ENCODE measurements at places on chromosomes 13 and 19.

- DNase-seq, result no peak
Observed at GRCh38 chr13:27389891-27390290, 34.5 kb upstream of the GTF3A start.

DNA sequence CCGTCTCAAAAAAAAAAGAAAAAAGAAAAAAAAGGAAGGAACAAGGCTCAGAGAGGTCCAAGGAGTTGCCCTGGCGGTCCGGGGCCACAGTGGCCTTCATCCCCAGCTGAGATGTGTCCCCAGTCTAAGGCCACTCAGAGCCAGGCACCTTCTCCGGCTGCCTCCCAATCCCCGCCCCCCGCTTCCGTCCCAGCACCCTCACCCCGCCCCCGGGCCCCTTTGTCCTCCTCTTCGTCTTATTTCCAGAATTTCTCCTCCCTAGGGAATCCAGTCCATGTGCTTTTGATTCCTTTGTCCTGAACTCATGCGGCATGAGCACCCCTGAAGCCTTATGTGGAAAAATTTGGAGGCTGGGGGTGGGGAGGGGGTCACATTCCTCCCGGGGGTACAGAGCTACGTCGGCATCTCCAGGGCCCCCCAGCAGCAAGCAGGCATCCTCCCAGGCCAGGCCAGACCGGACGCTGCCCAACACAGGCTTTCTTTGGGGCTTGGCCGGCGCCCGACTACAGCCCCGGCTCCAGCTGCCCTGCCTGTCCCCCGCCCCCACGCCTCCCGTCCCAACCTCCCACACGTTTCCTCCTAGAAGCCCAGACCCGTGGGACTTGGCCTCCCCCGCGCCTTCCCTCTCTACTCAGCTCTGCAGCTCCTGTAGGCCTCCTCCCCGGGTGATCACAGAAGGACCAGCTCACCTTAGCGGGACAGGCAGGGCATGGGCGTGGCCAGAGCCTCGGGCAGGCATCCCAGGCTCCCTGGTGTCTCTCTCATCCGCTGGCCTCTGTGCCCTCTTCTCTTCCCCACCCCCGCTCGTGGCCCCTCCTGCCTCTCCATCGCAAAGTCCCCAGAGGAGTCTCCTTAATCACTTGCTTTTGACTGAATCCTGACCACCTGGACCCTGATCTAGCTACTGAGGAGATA, 17.8 kb upstream of the ADGRE5 start:
- DNase-seq, result peak; percentile 53

- no peak for DNase-seq
Observed at GRCh38 chr13:30600496-30600895, 17.2 kb upstream of the USPL1 start.

GRCh38 chr19:28864577-28865042, 348.3 kb downstream of the UQCRFS1 start:
- DNase-seq, result no peak

DNA sequence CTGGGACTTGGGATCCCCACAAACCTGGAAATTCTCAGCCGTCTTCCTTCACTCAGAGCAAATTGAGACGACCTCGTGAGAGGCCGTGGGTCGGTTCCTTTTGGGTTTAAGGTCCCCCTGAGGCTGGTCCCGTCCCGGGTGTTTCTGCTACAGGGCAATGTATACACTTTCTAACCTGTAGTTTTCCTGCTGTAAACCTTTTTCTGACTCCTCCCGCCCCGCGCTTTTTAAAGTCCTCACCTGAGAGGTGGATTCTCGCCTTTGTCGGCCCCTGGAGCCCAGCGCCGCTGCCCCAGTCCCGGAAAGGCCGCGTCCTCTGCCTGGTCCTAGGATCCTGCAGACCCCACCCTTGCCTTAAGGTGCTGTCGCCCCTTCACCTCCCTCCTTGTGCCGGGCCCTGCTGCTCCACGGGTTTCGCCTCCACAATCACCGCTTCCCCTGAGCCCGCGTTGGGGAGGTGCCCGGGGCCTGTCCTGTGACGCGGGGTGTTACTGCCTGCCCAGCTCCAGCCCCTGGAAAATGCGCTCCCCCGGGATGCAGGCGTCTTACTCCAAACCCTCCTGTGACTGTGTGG, 391 bp downstream of the ZNF761 start:
- DNase-seq, result peak; percentile 16

DNA sequence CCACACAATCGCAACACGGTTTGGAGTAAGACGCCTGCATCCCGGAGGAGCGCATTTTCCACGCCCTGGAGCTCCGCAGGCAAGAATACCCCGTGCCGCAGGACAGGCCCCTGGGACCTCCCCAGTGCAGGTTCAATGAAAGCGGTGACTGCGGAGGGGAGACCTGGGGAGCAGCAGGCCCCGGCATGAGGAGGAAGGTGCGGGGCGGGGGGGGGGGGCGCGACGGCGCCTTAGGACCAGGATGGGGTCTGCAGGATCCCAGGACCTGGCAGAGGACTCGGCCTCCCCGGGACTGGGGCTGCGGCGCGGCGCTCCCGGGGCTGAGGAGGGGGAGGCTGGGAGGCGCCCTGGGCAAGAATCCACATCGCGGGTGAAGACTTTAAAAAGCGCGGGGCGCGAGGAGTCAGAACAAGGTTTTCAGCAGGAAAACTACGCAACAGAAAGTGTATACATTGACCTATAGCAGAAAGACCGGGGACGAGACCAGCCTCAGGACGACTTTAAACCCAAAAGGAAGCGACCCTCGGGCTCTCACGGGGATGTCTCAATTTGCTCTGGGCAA, 432 bp downstream of the ZNF611 start:
- DNase-seq, result peak; percentile 4

GRCh38 chr13:98913741-98914140, 64.1 kb downstream of the DOCK9 start:
- no peak for DNase-seq

DNA sequence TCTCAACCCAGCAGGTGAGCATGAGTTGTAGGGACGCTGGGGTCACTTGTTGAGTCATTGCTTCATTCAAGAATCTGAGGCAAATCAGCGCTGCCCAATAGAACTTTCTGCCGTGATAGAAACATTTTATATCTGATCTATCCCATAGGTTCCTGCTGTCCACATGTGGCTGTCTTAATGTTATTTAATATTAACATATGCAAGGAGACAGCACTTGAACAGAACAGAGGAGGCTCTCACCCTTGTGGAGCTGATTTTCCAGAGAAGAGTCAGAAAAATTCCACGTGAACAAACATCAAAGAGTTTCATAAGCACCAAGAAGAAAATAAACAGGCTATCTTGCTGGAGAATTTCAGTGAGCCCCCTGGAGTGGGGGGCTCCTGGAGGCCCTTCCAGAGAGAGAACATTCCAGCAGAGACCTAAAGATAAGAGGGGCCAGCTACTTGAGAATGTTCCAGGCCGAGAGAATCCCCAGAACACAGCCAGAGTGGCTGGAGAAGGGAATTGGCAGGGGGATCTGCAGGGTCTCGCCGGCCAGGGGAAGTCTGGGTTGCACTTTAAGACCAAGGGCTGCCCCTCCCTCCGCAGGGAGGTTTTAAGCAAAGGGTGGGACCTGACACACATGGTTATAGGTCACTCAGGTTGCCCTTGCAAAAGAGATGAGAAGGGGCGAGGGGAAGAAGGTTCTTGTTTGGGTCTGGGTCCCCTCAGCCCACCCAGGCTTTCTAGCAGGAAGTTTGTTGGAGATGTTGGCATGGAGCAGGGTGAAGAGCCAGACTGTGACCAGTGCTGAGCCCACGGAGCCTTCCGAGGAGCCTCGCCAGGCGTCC, 135.7 kb downstream of the CRYL1 start:
- no peak for DNase-seq

GRCh38 chr19:11324079-11324661, 15.3 kb downstream of the RAB3D start:
- no peak for DNase-seq

GRCh38 chr19:3987619-3988371, 2.5 kb upstream of the EEF2 start:
- peak; percentile 87 for DNase-seq

- no peak for DNase-seq
Observed at GRCh38 chr13:21012211-21012610, 49.2 kb downstream of the LATS2 start.

GRCh38 chr19:19031891-19032290, 1.4 kb downstream of the SUGP2 start:
- DNase-seq, result no peak

- no peak for DNase-seq
Observed at GRCh38 chr13:48281556-48281955, 22.0 kb upstream of the RB1 start.

DNA sequence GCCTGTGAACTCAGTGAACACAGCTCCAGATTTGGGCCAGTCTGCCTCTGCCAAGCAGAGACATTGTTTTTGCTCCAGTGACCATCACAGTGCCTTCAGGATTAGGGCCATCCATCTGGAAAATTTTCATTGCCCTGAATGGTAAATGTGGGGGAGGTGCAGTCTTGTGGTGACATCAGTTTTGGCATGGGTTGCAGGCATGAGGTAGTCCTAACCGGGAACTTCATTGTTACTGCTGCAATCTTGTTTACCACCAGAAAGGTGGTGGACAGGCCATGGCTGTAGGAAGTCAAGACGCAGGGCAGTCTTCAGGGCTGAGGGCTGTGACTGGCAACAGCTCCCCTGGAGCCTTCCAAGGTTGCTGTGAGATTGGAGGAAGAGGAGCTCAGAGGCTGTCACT, 55.2 kb downstream of the SPATA13 start:
- no peak for DNase-seq

- DNase-seq, result peak; percentile 39
Observed at GRCh38 chr13:20702915-20703779, at the start of gene IL17D. IL17D (plus strand) TSS chr13:20703699; CDS start chr13:20704002, 303 bp downstream.

DNA sequence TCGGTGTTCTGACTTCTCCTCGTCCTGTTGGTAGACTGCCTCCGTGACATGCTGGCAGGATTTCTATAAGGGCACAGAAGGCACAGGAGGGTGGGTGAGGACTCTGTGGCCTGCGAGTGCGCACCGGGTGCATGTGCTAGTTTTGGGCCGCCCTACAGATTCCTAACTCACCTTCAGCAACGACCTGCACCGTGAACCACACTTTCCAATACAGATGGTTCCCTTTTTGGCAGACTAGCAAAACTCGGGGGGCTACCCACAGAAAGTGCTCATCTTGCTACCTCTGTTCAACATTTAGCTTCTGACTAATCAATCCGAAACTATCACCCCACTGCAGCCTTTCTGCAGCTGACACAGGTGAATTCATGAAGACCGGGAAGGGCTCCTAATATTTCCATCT, 14.1 kb upstream of the AMER2 start:
- DNase-seq, result no peak

DNA sequence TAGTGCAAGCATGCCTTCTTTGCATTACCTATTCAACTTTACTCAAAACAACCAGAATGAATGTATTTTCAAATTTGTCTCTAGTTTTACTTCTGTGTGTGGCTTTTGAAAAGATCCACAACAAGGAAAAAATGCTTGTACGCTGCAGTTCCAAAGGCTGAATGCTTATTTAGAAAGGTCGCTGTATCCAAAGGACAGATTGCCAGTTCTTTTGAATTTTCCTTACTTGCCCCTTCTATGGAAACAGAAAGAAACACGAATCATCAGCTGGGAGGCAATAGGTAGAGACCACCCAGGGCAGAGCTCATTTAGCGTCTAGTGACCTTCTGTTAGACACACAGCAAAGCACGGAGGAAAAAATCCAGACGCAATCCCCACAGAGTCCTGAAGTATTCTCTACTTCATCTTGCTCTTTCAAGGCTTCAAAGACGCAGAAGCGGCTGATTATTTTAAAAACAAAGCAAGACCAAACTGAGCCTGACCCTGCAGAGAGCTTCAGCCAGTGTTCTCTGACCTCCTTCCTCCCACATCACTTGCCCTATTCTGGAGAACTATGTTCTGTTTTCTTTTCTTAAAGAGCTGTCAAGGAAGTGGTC, 674.6 kb upstream of the SGCG start:
- no peak for DNase-seq

GRCh38 chr19:18412610-18413239, 6.5 kb upstream of the SSBP4 start:
- no peak for DNase-seq

DNA sequence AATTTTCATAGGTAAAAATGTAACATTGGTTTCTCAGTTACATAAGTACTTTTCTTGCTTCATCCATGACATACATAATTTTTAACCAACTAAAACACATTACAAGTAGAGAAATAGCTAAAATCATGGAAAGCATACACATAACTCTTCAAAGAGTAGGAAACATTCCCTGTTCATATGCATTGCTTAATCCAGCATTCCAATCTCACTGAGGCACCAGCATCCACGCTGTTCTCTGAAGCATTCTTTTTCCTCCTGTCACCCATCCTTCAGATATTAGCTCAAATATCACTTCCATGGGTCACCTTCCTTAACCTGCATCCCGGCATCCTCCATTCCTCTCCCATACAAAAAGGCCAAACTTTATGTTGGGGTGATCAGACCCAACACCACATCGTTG, 79.1 kb downstream of the ZNF254 start:
- DNase-seq, result no peak

- DNase-seq, result no peak
Observed at GRCh38 chr13:76643596-76643995, 242.6 kb downstream of the KCTD12 start.

DNA sequence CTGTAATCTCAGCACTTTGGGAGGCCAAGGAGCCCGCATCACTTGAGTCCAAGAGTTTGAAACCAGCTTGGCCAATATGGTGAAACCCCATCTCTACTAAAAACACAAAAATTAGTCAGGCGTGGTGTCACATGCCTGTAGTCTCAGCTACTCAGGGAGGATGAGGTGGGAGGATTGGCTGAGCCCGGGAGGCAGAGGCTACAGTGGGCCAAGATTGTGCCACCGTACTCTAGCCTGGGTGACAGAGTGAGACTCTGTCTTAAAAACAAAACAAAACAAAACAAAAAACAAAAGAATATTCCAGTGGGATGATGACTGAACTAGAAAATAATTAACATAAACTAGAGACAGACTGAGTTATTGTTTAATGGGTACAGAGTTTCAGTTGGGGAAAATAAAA, 81.7 kb upstream of the ABCC4 start:
- DNase-seq, result no peak

DNA sequence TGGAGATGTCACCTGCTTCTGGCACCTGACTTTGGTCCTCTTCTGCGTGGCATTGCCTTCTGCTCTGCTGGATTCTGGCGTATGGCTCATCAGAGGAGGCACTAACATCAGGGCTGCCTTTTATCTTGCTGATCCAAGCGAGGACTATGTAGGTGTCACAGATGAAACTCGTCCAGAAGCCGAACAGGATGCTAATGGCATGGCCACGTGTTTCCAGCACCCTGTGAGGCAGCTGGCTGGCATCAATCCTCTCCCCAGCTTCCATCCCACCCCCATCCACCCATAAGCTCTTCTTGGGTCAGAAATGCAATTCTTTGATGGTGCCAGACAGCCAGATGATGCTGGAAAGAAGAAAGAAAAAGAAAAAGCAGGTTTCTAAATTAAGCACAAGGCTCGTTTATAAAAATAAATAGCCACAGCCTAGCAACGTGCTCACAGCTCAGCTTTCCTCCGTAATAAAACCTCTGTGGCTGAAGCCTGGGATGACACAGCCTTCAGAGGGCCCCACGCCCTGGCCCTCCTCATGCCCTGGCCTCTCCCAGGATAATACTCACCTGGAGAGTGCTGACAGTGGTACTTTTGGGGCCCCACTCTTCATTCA, 212.9 kb upstream of the SERP2 start:
- DNase-seq, result no peak

GRCh38 chr13:113645329-113645728, 12.7 kb downstream of the ATP4B start:
- DNase-seq, result no peak

- DNase-seq, result no peak
Observed at GRCh38 chr13:33730619-33731018, 87.3 kb upstream of the RFC3 start.

GRCh38 chr19:17871878-17872250, at the start of gene SLC5A5:
SLC5A5 (plus strand) TSS chr19:17871945; CDS start chr19:17872320, 375 bp downstream.
- DNase-seq, result peak; percentile 25

GRCh38 chr13:84784443-84785153, 902.3 kb upstream of the SLITRK1 start:
- DNase-seq, result no peak

GRCh38 chr19:3098515-3099346, 4.6 kb downstream of the GNA11 start:
- no peak for DNase-seq
